ENCODE measurements at places on chromosomes 6 and 20. TPM values are rescaled to one million over a fixed set of nuclear protein-coding genes. Genes with fewer than 3 reads are reported as not detected.
A peak's percentile ranks its signal among the peaks of the same experiment; 100 is the strongest.

DNA sequence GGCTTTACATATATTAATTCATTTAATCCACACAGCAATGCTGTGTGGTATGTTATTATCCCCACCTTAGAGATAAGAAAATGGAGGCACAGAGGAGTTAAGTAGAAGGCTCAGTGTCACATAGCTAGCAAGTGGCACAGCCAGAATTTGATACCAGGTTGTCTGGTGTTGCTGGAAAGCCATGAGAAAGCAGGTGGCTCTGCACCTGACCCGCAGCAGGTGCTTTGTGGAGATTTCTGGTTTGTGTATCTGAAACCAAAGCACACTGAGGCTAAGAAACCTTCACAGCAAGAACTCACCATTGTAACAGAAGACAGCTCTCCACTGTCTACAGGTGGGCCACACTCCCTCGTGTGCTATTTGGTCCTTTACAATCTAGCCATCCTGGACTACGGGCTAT is 7.5 kb downstream of the ELMO2 start:
- H3K4me3 ChIP-seq: peak overlapping the region; percentile 77
- peaks cover 75% of the 10 kb centered on the region for H3K4me1 ChIP-seq
- peak overlapping the region; percentile 95 for H3K27ac ChIP-seq
- peaks cover 6% of the 10 kb centered on the region for H3K27me3 ChIP-seq
- DNase-seq: no peak
- H3K36me3 ChIP-seq: peaks cover 10% of the 10 kb centered on the region

GRCh38 chr6:90296341-90297114 is at the start of gene BACH2:
TSS of gene BACH2 (minus strand) at chr6:90296843. CDS start at chr6:90008844, 287,999 bp downstream.
- H3K4me3 ChIP-seq: peak within 1 kb of the TSS; percentile 88
- peak within 1 kb of the TSS; percentile 85 for H3K27ac ChIP-seq
- H3K27me3 ChIP-seq: peaks cover 17% of the 10 kb centered on the region
- no peaks in the 10 kb centered on the region for H3K36me3 ChIP-seq
- DNase-seq: peak; percentile 86
- peaks cover 15% of the 10 kb centered on the region for H3K4me1 ChIP-seq

GRCh38 chr6:30685157-30686008 is 1.1 kb downstream of the PPP1R18 start:
- H3K36me3 ChIP-seq: peaks cover 18% of the 10 kb centered on the region
- peaks cover 16% of the 10 kb centered on the region for H3K27me3 ChIP-seq
- peak overlapping the region; percentile 96 for H3K27ac ChIP-seq

DNA sequence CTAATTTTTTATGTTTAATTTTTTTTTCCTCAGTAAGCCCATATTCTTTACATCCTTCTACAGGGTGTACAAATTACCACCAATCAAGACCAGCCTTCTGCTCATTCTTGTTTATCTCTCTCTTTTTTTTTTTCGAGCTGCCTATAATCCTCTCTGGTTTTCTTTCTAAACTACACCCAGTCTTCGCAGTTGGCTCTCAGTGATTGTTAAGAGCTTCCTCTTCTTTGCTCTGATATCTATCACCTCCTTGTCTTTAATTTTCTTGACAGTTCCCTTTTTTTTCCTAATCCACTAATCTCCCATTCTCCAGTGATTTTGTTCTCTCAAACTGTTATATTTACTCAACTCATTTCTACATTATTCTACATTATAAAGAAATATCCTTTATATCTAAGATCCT is 38.5 kb upstream of the PTPRK start:
- peaks cover 3% of the 10 kb centered on the region for H3K27me3 ChIP-seq
- no peak overlapping the region for H3K4me3 ChIP-seq
- no peak for DNase-seq
- H3K36me3 ChIP-seq: no peaks in the 10 kb centered on the region
- H3K4me1 ChIP-seq: no peaks in the 10 kb centered on the region

DNA sequence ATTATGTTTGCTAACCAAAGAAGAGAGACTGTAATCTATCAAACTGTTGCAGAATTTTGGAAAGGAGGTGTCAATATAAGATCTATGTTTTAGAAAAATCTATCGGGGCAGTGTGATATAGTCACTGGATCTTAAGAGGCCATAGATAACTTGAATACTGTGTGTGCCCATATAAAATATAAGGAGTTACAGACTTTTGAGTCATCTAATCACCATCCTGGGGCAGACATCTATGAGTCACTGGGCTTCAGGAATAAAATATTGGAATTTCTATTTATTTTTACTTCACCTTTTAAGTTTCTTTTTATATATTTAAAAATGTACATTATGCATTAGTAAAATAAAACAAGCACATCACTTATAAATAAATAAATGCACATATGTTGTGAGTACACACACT is 509.3 kb upstream of the MAN1A1 start:
- H3K36me3 ChIP-seq: no peaks in the 10 kb centered on the region
- DNase-seq: no peak
- peaks cover 4% of the 10 kb centered on the region for H3K27me3 ChIP-seq
- H3K27ac ChIP-seq: no peak overlapping the region
- peaks cover 8% of the 10 kb centered on the region for H3K4me1 ChIP-seq

GRCh38 chr6:41560431-41561192 is 14.4 kb downstream of the FOXP4 start:
- peak overlapping the region; percentile 85 for H3K27ac ChIP-seq
- H3K27me3 ChIP-seq: peaks cover 3% of the 10 kb centered on the region
- H3K4me1 ChIP-seq: peaks cover 24% of the 10 kb centered on the region
- peak; percentile 87 for DNase-seq

DNA sequence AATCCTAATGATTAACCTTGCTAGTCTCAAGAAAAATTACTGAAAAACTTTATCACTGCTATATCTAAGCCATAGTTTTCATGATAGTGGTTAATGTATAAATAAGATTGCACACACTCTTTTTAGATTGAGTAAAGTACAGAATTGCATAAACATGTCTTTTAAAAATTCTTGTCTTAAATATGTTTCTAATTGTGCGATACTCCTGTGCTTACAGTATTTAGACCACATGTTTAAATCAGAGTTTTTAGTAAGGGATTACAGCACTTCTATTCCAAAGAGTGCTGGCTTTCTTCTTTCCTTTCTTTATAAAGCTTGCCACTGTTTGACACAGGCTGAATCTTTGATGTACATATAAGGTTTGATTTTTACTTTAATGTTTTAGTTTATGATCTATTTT is 36.8 kb upstream of the RGS17 start:
- no peak overlapping the region for H3K4me3 ChIP-seq
- no peak for DNase-seq
- no peaks in the 10 kb centered on the region for H3K4me1 ChIP-seq
- H3K36me3 ChIP-seq: peaks cover 3% of the 10 kb centered on the region

- H3K36me3 ChIP-seq: peaks cover 3% of the 10 kb centered on the region
- H3K4me3 ChIP-seq: no peak overlapping the region
- no peak overlapping the region for H3K27ac ChIP-seq
- peaks cover 4% of the 10 kb centered on the region for H3K27me3 ChIP-seq
- no peak for DNase-seq
- H3K4me1 ChIP-seq: peaks cover 12% of the 10 kb centered on the region
Measured at GRCh38 chr6:167113935-167114910, 8.7 kb upstream of the CCR6 start.

DNA sequence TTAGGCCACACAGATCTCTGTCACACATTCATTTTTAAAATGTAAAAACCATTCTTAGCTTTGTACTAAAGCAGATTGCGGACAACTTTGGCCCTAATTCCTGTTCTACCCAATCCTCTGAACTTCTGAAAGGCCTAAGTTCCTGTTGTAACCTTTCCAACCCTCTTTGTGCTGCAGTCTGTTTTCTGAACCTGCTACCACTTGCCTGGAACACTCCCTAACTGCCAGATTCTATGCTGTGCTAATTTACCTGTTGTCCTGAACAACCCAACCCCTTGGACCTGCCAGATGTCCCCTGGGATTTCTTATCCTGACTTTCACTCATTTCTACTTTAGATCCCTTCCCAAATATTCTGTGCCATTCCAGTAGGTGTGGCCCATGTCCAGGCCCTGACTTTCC is 398.7 kb downstream of the ZFAND3 start:
- H3K27me3 ChIP-seq: peaks cover 1% of the 10 kb centered on the region
- no peak overlapping the region for H3K27ac ChIP-seq
- no peak overlapping the region for H3K4me3 ChIP-seq
- no peaks in the 10 kb centered on the region for H3K36me3 ChIP-seq
- DNase-seq: no peak

DNA sequence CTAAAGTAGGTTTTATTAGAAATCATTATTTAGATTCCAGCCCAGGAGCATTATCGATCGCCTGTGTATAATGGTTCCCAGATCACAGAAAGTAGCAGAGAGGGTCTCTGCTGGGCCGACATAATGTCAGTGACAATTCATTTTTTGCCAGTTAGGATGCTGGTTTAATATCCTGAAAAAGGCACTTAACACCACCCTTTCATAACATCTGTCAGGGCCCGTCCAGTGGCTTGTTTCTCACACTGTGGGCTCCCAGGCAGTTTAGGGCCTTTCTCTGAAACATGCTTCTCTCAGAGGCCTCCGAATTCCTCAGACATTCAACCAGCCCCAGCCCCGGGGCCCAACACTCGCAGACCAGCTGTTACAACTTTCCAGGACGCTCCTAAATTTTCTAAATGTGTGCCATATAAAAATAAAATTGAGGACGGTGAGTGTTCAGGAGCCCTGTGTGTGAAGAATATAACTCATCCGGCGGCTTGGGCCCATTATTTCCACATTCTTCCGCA is 108.6 kb upstream of the EYA4 start:
- H3K36me3 ChIP-seq: no peaks in the 10 kb centered on the region
- no peak for DNase-seq
- H3K27ac ChIP-seq: no peak overlapping the region
- no peak overlapping the region for H3K4me3 ChIP-seq

- H3K4me1 ChIP-seq: peaks cover 39% of the 10 kb centered on the region
- no peak overlapping the region for H3K27ac ChIP-seq
- H3K36me3 ChIP-seq: no peaks in the 10 kb centered on the region
- H3K4me3 ChIP-seq: no peak overlapping the region
Measured at GRCh38 chr6:107794771-107795170, 29.3 kb downstream of the SCML4 start.

GRCh38 chr20:36144336-36144735 is 10.2 kb upstream of the EPB41L1 start:
- H3K27ac ChIP-seq: no peak overlapping the region
- no peaks in the 10 kb centered on the region for H3K36me3 ChIP-seq
- peaks cover 7% of the 10 kb centered on the region for H3K4me1 ChIP-seq
- H3K4me3 ChIP-seq: no peak overlapping the region

DNA sequence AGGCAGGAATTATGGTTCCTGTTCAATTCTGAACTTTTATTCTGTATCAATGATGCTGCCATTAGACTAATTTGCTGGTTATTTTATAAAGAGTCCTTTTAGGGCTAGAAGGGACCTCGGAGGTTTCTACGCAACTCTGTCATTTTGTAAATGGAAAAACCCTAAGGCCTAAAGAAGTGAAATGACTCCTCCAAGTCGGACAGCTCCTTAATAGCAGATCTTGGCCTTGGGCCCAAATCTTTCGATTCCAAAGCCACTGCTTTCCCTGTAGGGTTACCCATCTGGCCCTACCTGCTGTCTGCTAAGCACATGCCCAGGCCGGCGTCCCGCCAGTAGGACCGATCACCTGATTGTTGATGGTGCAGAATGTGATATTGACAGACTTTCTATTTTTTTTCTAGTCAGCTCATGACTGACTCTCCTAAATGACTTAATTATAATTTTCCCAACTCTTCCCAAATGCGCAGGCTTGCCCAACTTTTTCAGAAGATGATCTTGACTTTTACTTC is 40.2 kb downstream of the PLEKHG1 start:
- H3K4me3 ChIP-seq: no peak overlapping the region
- no peaks in the 10 kb centered on the region for H3K36me3 ChIP-seq
- peaks cover 3% of the 10 kb centered on the region for H3K27me3 ChIP-seq
- H3K27ac ChIP-seq: no peak overlapping the region
- peaks cover 5% of the 10 kb centered on the region for H3K4me1 ChIP-seq

- DNase-seq: peak; percentile 24
- H3K4me3 ChIP-seq: peak within 1 kb of the TSS; percentile 57
- no peaks in the 10 kb centered on the region for H3K27me3 ChIP-seq
- H3K27ac ChIP-seq: no peak within 1 kb of the TSS
- no peaks in the 10 kb centered on the region for H3K36me3 ChIP-seq
- H3K4me1 ChIP-seq: peaks cover 12% of the 10 kb centered on the region
Measured at GRCh38 chr20:63553933-63554290, at the start of gene FNDC11. TSS of gene FNDC11 (plus strand) at chr20:63554159. CDS start at chr20:63555664, 1,505 bp downstream.

DNA sequence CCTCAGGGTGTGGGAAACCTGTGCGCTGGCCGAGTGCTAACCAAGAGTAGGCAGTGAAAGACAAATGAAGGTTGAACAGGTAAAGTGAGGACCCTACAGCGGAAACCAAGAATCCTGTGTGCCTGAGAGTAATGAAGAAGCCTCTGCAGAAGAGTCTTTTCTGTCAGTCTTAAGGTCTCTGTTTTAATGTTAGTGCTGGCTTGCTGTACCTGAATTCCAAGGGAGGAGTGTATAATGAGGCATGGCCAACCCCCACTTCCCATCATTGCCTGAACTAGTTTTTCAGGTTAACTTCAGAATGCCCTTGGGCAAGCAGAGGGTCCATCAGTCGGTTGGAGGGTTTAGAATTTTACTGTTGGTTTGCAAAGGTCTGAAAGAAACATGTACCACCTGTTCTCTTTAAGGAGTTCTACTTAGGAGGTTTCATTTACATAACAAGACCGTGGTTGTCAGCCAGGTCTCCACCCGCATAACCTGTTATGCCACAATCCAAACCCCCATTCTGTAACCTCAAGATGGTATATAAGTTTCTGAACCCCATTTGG is 589 bp upstream of the PDCD2 start:
- H3K27me3 ChIP-seq: peaks cover 12% of the 10 kb centered on the region
- H3K4me3 ChIP-seq: peak overlapping the region; percentile 98
- H3K36me3 ChIP-seq: peaks cover 13% of the 10 kb centered on the region

DNA sequence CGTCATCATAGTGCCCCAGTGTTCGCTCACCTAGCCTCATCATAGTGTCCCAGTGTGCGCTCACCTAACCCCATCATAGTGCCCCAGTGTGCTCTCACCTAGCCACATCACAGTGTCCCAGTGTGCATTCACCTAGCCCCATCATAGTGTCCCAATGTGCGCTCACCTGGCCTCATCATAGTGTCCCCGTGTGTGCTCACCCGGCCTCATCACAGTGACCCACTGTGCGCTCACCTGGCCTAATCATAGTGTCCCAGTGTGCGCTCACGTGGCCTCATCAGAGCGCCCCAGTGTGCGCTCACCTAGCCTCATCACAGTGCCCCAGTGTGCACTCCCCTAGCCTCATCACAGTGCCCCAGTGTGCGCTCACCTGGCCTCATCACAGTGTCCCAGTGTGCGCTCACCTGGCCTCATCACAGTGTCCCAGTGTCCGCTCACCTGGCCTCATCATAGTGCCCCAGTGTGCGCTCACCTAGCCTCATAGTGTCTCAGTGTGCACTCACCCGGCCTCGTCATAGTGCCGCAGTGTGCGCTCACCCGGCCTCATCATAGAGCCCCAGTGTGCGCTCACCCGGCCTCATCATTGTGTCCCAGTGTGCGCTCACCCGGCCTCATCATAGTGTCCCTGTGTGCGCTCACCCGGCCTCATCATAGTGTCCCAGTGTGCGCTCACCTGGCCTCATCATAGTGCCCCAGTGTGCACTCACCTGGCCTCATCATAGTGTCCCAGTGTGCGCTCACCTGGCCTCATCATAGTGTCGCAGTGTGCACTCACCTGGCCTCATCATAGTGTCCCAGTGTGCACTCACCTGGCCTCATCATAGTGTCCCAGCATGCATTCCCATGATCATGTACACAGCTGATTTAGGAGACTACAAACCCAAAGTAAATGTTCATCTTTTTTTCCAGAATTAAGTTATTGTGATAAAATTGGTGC is 9.5 kb downstream of the TMEM242 start:
- H3K4me3 ChIP-seq: no peak overlapping the region
- H3K36me3 ChIP-seq: peaks cover 27% of the 10 kb centered on the region
- peaks cover 11% of the 10 kb centered on the region for H3K4me1 ChIP-seq
- H3K27me3 ChIP-seq: no peaks in the 10 kb centered on the region

The TTK gene
- polyA plus RNA-seq: 0.42 TPM

The AIF1 gene
- 6.6 TPM for polyA plus RNA-seq

The FAM184A gene
- polyA plus RNA-seq: not detected
